ENCODE measurements at places on chromosomes 6 and 20.

DNA sequence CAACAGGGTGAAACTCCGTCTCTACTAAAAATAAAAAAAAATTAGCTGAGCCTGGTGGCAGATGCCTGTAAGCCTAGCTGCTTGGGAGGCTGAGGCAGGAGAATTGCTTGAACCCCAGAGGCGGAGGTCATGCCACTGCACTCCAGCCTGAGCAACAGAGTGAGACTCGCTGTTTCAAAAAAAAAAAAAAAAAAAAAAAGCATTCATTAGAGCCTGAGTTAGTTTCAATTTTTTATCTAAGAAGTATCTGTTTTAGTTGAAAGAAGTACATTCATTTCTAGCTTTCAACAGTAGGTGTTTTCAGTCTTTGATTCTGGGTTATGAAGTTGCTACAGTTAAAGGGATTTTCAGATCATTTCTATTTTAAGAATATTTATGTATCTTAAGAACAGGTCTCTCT, 42.2 kb downstream of the ZNF292 start:
- DNase-seq, result no peak

DNA sequence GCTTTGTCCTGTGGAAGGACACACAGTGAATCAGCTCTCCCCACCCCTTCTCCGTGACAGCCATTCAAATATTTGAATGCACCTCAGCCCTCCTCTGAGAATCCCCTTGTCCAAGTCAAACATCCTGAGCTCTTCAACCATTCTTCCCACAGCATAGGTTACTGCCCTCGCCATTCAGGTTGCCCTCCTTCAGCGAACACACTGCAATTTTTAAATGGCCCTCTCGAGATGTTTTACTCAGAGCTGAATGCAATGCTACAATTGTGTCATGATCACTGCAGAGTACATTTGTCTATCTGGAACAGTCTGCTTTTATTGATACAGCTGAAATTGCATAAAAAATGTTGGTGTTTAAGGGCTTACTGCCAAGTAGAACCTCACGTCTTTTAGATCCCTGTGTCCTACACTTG, 48.9 kb downstream of the SLC2A12 start:
- no peak for DNase-seq

DNA sequence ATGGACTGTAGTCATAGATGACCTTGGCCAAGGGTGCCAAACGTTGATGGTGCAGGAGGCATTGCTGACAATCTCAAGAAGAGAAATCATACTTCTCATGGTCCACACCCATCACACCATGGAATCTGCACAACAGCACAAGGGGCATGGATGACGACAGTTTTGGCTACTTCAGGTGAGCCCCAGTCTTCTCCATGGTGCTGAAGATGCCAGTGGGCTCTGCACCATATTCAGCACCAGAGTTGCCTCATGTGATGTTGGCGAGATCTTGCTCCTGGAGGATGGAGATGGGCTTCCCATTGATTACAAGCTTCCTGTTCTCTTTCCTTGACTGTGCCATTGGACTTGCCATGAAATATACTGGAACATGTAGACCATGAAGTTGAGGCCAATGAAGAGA, 188.9 kb downstream of the NRN1 start:
- DNase-seq, result no peak

DNA sequence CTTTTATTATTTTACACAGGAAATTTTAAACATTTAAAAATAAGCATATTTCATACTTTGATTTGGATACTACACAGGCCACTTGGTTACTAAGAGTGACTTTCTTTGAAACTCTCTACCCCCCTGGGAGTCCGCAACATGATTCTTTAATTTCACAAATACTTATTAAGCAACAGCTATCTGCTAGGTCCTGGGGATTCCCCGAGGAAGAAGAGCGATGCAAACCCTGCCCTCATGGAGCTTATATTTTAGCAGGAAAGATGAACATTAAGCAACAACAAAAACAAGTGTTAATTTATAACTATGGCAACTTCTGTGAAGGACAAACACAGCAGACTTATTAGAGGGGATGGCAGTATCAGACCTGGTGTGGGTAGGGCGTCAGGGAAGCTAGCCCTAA, 3.9 kb upstream of the ADTRP start:
- DNase-seq, result no peak

DNA sequence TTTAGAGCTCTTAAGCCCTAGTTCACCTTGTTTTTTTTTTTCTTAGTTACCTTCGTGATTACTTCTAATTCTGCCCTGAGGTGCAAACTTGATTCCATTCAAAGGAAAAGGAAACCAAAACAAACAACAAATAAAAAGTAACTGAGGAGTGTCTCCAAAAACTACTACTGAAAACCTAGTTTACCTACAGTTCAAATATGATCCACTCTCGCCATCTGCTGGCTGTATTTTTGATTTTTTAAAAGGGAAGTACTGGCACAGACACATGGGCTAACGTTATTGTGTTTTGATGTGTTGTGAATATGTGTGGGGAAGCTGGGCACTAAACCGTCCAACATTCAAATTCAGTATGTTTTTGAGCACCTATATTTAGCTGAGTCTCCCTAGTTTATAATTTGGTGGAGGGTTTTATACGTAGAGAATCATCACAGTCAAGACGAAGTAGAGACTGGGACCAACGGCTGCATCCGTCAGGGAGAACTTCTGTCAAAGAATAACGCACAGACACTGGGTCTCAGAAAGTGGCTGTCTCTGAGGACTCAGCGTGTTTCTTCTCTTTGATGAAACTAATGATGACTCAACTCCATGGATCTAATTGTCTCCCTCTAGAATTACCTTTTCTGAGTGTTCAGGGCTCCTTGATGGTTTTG, 373.5 kb upstream of the BTBD3 start:
- peak; percentile 55 for DNase-seq

DNA sequence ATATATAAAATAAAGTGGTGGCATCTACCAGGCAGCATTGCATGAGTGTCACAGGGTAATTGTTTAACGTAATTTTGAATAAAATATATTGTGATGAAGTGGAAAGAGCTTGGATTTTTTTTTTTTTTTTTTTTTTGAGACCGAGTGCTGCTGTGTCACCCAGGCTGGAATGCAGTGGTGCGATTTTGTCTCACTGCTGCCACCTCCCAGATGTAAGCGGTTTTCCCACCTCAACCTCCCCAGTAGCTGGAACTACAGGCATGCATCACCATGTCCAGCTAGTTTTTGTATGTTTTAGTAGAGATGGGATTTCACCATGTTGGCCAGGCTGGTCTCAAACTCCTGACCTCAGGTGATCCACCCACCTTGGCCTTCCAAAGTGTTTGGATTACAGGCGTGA, 81.1 kb upstream of the SMIM8 start:
- no peak for DNase-seq

DNA sequence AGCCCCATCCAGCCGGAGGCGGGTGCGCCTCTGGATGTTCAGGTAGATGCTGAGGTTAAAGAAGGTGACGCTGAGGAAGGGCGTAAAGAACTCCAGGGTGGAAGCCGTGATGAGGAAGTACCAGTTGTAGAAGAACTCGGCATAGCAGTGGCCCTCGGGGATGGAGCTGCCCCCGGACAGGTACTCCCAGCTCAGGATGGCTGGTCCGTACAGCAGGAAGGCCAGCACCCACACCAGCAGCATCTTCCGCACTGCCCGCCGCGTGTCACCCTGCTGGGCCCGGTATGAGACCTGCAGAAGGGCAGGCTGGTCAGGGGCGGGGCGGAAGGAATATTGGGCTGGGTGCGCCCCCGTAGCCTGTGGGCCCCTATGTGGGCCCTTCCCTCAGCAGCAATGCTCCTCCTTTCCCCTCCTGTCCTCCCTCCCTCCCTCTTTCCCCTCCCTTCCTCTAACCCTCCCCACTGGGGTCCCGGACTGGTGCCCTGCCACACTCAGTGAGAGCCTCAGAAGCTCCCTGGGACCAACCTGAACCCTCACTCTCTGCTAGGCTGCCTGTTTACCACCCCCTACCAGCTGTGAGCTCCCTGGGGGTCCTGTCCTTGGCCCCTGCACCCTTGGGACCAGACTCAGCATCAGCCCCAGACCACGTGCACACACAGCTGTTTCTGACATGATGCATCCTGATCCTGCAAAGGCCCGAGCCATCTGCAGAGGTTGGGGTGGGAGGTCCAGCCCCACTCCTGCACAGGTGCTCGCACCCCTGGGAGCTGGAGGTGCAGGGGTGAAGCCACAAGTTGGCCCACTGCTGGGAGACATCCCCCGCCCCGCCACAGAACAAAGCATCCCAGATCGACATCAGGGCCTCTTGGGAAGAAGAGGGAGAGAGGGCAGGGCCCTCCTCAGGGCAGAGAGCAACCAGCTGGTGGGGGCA, 3.2 kb downstream of the HRH3 start:
- no peak for DNase-seq

- peak; percentile 1 for DNase-seq
Measured at GRCh38 chr6:91704531-91704930, 1117.7 kb upstream of the MAP3K7 start.

GRCh38 chr6:158817728-158818580, 1.2 kb downstream of the EZR start:
- peak; percentile 92 for DNase-seq

- no peak for DNase-seq
Measured at GRCh38 chr6:170183521-170183920, 107.4 kb downstream of the DLL1 start.

DNA sequence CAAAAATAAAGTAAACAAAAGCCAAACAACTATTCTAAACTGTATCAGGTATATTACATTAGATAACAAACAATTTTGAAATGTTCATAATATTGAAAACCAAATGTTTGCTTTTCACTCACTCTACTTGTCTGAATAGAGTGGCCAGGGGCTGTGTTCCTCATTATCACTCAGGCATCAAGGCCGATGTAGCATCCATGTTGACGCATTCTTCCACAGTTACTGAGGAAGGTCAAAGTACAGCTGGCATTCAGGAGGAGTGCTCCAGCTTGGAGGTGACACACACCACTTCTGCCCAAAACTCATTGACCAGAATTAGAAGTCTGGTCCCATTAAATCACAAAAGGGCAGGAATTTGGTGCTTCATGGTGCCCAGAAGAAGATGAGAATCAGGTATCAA, 137.6 kb upstream of the MANEA start:
- DNase-seq, result no peak

- DNase-seq, result no peak
Measured at GRCh38 chr20:24763386-24764026, 185.6 kb upstream of the CST7 start.

- no peak for DNase-seq
Measured at GRCh38 chr6:169844946-169845345, 93.5 kb downstream of the ERMARD start.

DNA sequence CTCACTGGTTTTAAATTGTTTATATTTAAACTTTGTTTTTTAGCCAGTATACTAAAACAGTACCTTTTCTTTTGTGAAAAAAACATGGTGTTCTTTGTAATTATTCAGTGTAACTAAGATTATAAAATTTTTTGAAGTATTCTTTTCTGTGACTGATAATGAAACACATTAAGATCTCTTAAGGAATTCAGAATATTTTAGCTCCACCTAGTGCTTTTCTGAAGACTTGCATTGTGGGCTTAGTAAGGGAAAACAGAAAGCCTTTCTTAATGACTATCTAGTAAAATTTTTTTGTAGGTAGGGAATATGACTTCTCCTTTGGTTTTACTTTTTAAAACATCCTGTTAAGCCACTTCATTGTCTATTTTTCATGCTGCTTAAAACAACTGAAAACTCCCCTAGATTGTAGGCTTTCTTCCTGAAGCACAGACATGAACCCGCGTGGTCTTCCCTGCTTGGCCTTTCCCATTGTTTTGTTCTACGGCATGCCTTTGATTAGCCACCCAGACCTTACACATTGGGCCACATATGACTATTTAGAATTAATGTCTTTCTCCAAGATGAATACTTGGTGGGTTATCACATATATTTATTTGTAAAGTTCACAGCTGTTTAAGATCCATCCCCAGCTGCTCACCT, 72.1 kb downstream of the AFDN start:
- peak; percentile 41 for DNase-seq

DNA sequence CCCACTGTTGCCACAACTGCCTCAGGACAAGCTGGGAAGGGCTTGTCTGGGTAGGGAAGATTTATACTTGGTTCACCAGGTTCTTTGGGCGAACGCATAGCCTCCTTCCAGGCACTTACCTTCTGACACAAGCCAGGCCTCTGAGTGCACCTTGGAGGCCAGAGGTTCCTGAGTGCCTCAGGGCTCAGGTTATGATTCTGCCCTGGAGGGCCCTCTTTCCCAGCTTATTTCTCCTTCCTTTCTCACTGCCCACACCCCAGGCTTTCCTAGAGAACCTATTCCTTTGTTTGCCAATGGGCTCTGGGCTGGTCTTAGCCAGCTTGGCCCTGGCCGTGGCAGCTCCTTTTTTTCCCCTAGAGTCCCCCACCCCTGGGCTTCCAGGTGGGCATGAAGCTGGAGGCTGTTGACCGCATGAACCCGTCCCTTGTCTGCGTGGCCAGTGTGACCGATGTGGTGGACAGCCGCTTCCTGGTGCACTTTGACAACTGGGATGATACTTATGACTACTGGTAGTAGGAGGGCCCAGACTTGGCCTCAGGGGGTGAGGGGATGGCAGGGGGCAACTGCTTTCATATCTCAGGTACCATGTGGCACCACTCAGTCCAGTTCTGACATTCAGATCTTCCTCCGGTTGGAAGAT, 25.0 kb downstream of the L3MBTL1 start:
- DNase-seq, result no peak

DNA sequence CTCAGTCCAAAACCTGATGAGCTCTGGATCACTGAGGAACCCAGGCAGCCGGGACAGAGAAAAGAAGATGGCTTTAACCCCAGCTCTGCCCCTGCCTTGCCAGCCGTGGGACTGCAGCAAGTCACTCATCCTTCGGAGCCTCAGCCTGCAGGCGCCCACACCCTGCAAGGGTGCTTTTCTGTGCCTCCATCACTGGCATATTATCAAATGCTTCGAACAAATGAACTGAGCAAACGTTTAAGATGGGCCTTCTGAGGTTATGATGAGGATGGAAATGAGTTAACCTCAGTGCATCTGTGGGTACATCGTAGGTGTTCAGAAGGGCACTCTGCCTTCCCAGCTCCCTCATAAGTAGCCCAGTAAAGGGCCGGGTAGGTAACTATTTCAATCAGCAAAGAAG, 79.0 kb downstream of the NFATC2 start:
- DNase-seq, result no peak

DNA sequence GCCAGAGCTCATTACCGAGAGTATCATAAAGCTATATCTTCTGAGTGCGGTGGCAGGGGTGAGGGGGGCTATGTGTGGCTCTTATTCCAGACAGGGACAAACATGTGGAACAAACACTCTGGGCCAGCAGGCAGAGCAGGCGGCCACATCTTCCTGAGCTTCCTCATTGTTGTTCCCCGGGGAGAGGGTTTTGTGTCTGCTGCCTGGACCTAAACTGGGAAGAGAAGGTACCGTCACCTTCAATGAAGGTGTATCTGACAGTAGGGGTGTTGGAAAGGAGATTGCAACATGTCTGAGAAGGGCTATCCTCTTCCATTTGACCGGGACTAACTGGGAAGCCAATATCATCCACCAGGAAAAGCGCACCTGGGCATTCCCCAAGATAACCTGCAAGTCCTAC, 1.6 kb upstream of the TFAP2D start:
- no peak for DNase-seq
